ENCODE measurements at places on chromosomes 5 and 9.

DNA sequence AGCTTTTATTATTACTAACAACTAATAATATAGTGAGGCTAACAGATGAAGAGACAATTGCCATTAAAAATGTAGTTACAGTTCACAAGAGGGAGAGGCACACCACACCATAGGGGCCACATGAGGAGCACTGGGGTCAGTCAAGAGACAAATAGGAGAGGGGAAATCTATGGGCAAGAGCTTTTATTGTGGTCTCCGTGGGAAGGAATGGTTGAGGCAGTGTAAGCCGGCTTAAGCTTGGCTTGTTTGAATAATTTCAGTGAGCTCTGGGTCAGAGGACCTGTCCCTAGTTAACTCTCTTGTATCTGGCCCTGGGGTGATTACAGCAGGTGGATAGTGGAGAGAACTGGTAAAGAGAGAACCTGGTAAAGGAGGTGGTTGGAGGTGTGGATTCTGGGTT, 35.3 kb downstream of the OGN start:
- DNase-seq = no peak

GRCh38 chr5:83586874-83587776, 115.6 kb downstream of the VCAN start:
- DNase-seq = no peak

DNA sequence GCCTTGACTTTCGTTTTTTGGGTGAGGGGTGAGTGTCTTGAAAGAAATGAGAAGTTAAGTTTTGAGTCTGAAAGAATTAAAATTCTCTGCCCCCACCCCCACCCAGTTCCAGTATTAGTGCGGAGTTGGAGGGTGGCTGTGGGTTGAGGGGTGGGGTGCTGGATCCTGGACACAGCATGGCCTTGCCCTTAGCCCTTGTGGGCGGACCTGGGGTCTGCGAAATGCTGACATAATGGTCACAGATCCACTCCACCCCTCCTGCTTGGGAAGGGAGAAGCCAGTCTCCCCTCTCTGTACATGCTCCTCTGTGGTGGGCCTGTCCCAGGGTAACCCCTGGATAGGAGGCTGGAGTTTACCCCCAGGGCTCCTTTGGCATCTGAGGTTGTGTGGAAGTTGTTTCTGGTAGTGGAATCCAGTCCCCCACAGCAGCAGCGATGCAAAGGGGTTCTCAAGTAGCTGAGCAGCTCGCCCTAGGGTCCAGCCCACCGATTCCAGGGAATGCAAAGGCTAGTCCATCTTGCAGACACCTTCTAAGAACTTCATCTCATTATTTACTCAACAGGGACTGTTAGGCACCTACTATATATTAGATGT, 42.8 kb upstream of the TCF7 start:
- DNase-seq = no peak

DNA sequence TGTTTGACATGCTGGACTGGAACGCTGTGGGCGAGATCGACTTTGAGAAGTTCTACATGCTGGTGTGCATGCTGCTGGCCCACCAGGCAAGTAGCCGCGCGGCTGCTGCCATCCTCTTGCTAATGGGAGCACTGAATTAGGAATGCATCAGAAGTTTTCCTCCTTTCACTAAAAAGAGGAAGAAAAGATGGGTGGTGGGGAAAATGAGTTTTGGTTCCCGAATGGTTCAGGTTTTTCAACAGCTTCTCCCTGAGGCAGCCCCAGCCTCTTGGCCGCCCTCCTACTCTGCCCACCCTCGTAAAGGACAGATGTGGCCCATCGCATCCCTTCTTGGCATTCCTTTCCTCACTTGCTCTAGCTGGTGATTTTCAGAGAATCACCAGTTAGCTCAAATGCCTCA, 5.5 kb downstream of the EFCAB9 start:
- no peak for DNase-seq

DNA sequence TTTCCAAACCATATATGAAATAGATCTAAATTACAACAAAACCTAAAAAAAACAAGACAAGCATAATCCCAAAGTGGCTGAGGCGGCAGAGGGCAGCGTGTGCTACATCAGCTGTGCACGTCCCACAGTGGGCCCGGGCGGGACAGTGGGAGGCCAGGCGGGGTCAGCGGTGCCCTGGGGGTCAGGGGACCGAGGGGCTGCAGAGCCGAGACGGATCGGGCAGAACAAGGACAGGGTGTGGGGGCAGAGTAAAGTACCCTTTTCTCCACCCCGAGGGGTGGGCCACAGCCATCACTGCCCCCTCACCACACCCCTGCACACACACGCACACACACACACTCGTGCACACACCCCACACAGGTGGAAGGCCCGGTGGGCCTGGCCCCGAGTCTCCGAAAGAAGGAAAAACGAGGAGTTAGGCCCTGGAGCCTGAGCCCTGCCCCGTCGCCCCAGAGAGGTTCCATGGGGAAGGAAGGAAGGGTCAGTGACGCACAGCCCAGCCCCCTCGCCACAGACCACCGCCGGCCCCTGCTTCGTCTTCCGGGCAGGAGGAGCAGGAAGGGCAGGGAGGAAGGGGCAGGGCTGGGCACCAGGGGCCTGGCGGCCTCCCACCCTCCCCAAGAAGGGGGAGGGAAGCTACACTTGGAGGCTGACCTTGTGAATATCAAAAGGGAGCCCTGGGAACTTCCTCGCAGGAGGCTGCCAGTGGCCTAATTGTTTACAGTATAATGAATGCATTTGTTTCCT, 49.6 kb upstream of the UBAC1 start:
- no peak for DNase-seq

DNA sequence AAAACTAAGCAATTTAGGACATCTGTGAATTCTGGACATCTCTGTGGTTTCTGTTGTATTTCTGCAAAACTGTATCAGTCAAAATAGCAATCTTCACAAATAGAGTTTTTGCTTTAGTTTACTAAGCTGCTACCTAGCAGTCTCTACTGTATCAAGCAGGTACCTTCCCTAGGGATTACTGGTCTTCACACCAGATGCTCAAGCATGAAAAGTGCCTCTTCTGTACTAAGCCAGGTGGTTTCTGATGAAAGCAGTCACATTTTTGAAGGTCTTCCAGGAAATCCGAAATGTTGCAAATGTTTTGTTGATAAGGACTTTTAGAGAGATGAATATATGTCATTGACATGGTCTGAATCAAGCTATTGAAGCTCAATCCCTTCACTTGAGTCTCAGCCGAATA, 540.0 kb downstream of the KCTD16 start:
- no peak for DNase-seq

DNA sequence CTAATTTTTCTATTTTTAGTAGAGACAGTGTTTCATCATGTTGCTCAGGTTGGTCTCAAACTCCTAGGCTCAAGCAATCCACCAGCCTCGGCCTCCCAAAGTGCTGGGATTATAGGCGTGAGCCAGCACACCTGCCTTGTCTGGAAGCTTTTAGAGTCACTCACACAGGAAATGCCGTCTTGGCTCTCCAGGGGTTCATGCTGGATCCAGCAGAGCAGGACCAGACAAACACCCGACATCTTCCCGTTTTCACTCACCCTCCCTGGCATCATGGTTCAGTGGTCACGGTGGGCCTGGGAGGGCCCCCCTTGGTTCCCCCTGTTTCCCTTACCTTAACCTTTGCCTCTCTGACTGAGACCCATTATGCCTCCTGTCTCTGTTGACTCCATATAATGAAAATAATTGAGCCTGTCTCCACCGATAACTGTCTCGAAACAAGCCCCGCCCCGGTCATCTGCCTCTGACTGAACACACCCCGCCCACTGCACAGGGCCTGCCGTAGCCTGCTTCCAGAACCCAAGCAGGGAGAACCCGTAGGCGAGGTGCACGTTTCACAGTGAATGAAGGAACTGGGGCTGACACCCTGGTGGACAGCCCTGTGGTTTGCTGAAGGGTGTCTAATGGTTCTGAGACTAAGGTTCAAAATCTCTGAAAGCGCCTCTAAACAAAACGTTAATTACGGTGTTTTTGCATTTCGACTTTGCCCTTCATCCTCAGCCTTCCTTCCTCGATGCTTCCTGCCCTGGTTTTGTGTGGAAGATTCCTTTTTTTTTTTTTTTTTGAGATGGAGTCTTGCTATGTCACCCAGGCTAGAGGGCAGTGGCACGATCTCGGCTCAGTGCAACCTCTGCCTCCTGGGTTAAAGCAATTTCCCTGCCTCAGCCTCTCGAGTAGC, 39.7 kb upstream of the SPRY4 start:
- DNase-seq = no peak

- DNase-seq = no peak
These were observed 37.8 kb downstream of the ASTN2 start for GRCh38 chr9:117377046-117377445.

DNA sequence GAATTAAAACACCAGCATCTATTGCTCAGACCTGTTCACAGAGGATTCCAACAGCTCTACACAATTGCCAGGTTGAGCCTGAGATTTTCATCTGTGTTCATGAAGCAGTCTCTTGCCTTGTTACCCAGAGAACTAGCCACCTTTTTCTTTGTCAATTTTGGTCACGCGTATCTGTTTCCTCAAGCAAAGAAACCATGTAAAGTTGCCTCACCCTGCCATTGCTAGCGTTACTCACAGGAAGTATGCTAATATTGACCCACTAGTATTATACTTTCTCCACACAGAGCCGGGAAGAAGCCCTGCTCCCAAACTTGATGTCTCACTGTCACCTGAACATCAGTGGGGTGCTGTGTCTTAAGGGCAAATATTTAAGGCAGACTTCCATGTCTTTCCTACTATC, 168.5 kb downstream of the PLPPR1 start:
- DNase-seq = no peak

DNA sequence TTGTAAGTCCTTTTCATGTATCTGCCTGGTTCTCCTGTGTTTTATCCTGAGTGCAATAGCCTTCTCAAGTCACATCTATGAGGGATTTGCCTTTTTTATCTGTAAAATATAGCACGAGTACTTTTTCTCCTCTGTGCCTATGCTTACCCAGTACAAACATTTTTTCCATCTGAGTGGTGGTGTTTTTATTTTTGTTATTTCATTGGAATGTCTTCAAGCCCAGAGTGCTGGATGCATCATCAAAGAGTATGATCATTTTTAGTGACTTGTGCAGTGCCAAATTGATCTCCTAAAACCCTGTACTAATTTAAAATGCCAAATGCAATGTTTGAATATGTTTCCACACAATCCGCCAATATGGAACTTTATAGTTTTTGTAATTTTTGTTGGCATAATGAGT, 86.1 kb downstream of the TLE4 start:
- DNase-seq = no peak

DNA sequence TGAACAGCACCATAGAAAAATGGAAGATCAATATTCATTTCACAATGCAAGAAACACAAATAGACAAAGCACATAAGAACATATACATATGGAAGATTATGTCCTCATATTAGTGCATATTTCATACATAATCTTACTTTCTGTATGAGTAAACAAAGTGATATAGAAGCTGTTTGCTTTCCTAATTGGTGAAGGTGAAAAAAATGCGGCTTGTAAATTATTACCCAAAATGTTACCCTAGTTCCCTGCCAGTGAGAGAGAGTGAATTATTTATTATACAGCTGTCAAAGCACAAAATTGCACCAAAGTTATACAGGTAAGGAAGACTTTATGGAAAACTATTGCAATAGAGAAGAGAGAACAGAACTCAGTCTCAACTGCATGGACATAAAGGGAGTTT, 1485.0 kb upstream of the CDH9 start:
- DNase-seq = no peak

DNA sequence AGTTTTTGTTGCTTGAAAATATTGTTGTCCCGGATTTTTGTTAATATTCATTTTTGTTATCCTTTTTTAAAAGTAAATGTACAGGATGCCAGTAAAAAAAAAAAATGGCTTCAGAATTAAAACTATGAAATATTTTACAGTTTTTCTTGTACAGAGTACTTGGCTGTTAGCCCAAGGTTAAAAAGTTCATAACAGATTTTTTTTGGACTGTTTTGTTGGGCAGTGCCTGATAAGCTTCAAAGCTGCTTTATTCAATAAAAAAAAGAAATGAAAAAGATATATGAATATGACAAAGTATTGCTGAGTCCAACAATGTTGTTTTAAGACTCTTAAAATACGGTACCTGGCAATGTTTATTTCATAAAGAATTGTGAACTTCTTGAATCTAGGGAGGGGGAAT, 82.9 kb downstream of the PIK3R1 start:
- no peak for DNase-seq

- no peak for DNase-seq
These were observed 1.1 kb downstream of the CPLX2 start for GRCh38 chr5:175872287-175873087.

- no peak for DNase-seq
These were observed 22.0 kb upstream of the ARHGAP26 start for GRCh38 chr5:142748132-142748531.

- DNase-seq = peak; percentile 17
These were observed 9.9 kb upstream of the FBP2 start for GRCh38 chr9:94603259-94604160.

- DNase-seq = no peak
These were observed 711 bp downstream of the PGGT1B start for GRCh38 chr5:115262011-115262320.

GRCh38 chr9:33202018-33202417, 34.9 kb upstream of the B4GALT1 start:
- DNase-seq = no peak

GRCh38 chr5:82335806-82336205, 57.7 kb upstream of the RPS23 start:
- DNase-seq = no peak

GRCh38 chr9:33229359-33230114, 10.4 kb upstream of the SPINK4 start:
- no peak for DNase-seq

- DNase-seq = no peak
These were observed 122.8 kb downstream of the ARHGEF28 start for GRCh38 chr5:73748510-73749400.

GRCh38 chr9:125758986-125759763, 12.0 kb downstream of the PBX3 start:
- DNase-seq = no peak

GRCh38 chr9:124190761-124191160, 67.0 kb upstream of the NEK6 start:
- DNase-seq = no peak

DNA sequence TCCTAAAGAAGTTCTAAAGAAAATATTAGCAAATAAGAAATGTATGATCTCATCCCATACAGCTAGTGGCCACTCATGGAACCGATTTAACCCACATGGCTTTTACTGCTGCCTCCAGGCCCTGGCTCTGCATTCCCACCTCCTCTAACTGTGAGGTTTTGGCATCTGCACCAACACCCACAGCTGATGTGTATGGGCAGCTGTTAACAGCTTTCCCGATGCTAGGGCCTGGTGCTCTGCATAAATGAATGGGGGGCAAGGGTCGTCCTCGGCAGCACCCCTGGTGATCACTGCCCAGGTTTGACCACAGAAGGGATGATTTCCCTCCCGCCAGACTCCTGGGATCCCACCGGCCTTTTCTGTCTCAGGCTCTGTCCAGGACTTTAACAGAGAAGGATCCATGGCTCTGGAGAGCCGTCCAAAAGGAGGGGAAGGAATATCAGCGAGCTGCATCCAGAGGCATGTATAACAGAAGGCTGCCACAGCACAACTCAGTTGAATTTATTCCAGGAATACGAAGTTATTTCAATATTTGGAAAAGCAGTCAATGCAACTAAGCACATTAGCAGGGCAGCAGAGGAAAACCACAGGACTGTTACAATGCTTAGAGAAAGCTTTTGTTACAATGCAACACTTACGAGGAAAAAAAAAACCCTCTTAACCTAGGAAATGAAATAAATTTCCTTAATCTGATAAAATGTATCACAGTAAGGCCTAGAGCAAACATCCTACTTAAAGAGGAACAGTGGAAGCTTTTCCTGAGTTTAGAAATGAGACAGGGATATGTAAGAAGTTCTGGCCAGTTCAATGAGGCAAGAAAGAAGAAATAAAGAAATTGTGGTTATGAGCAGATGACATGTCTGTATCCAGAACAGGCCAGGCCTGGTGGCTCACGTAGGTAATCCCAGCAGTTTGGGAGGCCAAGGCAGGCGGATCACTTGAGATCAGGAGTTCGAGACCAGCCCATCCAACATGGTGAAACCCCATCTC, 63.1 kb downstream of the NACC2 start:
- DNase-seq = no peak
